ENCODE measurements at places on chromosomes 13 and 19.

GRCh38 chr19:37251308-37252229, 33.6 kb downstream of the ZNF383 start:
- DNase-seq, result no peak

GRCh38 chr13:110809871-110810486, 96.5 kb downstream of the ING1 start:
- DNase-seq, result no peak

DNA sequence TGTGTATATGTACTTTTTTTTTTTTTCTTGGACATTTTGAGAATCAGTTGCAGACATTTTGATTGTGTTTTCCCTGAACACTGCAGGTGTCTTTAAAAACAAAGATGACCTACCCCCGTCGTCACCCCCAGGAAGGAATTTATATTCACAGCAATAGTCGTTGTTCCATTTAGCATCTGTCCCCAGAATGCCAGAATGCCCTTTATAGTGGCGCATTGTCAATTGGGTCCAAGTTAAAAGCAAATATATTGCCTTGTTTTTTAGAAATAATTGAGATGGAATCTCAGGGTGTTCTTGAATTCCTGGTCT, 1.8 kb upstream of the RNF225 start:
- DNase-seq, result no peak

GRCh38 chr19:49442354-49442753, 1.0 kb upstream of the SLC17A7 start:
- no peak for DNase-seq

- no peak for DNase-seq
Observed at GRCh38 chr19:47109541-47110375, 3.8 kb downstream of the ZC3H4 start.

DNA sequence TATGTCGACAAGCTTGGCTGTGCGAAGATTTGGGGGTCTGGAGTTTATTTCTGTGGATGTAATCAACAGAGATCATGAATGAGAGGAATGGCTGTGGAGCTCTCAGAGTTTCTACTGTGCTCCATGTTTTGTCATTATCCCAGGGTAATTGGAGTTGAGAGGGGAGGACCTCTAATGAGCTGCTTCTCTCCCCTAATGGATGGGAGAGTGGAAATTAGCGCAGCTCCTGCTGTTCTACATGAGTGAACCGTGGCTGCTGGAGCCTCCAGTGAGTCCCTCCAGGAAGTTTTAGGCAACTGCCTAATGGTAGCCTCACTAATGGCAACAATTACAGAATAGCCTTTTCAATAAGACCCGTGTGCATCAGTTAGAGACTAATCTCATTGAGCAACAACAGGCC, 31.3 kb upstream of the FGF9 start:
- DNase-seq, result no peak

GRCh38 chr13:111211789-111212516, 96.8 kb downstream of the ARHGEF7 start:
- no peak for DNase-seq

GRCh38 chr13:29849071-29849631, 1.3 kb downstream of the UBL3 start:
- DNase-seq, result no peak

- no peak for DNase-seq
Observed at GRCh38 chr13:20462533-20462915, 63.1 kb downstream of the CRYL1 start.

DNA sequence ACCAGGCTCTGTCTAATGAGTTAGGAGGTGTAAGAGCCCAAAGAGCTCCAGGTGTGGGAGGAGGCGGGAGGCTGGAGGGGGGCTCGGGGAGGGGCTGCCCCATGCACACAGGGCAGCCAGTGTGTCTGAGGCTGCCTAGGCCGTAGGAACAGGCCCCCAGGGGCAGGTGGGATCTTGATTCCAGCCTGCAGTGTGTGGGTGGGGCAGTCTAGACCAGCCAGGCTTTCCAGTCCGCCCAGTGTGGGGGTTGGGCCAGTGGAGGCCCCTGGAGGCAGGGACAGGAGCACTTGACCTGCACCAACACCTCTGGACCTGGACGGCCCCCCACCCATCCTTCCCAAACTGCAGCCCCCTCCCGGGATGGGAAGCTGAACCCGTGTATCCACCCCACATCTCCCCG, 5.4 kb upstream of the CAMSAP3 start:
- DNase-seq, result no peak

GRCh38 chr13:110274687-110275086, 32.3 kb downstream of the COL4A1 start:
- no peak for DNase-seq

DNA sequence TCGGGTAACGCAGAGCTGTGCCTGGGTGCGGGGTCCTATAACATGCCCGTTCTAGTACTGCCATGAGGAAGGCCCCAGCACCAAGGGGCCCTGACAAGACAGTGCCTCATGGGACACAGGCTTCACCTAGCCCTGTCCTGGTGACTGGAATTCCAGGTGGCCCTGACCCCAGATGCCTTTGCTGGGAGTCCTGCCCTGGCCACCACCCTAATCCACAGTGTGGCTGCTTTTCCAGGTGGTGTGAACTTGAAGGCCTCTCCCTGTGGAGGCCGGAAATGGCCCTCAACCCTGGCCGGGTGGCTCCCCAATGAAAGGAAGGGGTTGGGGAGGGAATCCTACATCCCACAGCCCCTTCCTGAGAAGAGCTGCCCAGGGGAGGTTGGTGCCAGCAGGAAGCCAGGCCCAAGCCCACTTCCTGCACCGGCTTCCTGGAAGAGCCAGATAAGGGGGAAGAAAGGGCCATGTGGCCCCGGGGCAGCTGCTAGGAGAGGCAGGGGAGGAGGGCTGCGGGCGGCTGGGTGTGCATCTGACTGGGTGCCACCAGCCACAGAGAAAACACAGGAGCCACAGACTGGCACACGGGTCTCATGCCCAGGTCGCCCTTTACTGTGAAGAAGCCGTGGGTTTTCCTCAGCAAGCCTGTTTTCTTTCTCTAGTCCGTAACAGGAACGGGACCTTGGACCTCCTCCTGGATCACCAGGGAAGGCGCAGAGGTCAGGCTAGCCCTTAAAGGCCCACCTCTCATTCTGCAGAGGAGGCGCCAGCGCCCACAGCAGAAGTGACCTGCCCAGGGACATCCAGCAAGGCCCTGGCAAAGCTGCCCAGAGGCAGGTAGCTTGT, 4.7 kb downstream of the LSM4 start:
- no peak for DNase-seq

GRCh38 chr13:101868585-101869469, 416.4 kb downstream of the ITGBL1 start:
- no peak for DNase-seq

DNA sequence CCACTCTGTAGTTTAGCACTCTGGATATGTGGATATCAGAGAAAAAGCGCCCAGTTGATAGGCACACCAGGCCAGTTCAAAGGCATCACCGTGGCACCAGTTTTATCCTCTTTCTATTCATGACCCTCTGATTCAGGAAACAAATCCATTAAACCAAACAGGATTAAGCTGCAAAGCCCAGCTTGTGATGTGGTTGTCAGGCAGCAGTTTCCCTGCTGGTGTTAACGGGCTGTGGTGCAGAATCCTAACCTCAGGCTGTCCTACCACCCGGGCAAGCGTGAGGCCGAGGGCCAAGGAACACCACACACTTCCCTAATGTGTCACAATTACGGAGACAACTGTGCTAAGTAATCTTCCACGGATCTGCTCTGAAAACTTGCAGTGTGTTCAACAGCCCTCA, 209.1 kb downstream of the OLFM4 start:
- DNase-seq, result no peak

Measured in cortex of kidney (tissue), 1 donor.